ENCODE measurements at places on chromosomes 11 and 22.

DNA sequence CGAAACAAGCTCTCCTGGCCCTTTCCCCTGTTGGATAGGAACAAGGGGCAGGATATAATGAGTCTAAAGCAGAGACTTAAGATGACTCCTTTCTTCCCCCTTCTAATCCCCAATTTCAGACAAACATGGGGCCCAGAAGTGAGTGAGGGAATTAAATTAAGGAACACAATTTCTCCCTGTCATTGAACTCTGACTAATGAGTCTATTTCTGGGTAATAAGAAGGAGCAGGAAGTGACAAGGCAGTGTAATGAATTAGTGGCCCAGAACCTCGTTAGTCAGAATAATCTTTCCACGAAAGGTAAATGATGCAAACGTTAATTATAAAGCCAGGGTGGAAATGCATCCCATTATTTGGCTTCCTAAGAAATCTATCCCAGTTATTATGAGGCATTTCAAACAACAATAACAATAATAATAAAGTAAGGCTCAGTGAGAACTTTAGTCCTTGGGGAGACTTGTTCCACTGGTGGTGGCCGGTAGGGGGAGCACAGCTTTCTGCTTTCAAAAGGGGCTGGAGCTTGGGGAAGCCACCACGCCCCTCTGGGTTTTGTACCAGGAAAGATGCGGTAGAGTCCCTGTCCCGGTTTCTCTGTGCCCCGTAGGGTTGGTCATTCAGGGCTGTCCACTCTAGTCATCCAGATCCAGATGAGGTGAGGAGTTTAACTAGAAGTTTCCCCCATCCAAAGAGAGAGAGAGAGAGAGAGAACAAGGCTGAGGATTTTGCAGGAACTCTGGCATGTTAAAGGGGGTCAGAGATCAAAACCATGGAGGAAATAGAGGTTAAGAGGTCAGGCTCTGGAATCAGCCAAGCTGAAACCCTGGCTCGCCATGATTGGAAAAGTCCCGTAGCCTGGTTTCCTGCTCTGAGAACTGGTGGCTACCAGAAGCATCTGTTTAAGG, 298.3 kb downstream of the NTM start:
- peak; percentile 53 for DNase-seq

DNA sequence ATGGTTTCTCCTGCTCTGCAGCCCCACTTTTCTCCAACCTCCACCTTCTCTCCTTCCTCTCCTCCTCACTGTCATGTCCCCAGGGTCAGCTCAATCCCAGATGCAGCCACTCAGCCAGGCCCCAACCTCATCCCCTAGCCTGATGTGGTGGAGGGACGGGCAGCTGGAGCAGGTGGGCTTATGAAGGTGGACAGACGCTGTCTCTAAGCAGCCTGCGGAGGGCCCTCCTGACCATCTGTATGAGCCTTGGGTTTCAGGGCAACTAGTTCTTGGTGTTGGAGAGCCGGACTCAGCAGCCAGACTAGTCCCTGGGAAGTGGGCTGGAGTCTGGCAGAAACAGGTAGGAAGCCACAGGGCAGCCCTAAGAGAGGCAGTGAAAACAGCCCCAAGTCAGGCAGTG, 18.1 kb downstream of the CRYBB2 start:
- DNase-seq: no peak

DNA sequence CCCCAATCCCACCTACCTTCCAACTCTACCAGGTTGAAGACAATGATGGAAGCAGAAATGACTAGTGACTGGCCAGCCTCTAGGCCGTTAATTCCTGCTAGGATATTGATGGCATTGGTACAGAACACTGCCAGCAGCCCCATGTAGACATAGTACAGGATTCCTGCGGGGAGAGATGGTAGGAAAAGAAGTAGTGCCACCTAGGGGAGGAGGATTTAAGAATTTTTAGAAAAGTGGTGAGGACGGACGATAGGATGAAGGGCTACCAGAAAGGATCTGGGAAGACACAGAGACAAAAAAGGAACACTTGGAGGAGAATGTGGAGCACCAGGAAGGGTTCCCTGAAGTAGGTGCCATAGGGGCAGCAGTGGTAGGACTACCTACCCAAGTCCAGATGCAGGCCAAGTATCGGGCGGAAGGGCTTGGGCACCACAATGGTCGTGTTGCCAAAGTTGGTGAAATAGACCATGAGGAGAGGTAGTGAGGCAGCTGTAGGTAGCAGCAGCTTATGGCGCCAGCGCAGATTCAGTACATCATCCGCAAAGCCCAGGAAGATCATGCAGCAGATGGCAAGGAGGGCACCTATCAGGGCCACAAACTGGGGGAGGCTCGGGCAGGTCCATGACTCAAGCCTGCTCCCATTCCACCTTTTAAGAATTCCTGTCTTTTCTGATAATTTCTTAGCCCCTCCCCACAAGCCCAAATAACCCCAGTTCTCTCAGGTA, 1.2 kb downstream of the DPAGT1 start:
- DNase-seq: no peak

DNA sequence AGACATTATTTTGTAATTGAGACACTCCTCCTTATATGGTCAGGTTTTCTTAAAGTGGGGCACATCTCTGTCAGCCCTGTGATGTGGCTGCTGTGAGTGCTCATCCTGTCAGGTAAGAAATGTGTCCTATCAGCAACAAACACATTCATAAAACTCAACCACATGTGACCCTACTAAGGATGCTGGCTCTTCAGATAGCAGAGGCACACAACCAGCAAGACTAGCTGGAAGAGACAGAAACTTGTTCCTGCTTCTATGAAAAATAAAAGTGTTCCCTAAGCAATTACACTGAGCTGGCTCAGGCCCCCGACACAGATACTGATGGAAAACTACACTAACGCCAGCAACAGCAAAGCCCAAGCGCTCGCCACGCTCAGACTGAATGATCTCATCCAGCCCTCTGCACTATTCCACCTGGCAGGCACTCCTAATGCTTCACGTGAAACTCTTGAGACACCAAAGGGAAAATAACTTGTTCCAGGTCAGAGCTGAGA, 49.8 kb upstream of the CYP2D6 start:
- peak; percentile 21 for DNase-seq

- DNase-seq: no peak
Observed at GRCh38 chr22:24855794-24856193, 49.8 kb downstream of the SGSM1 start.

DNA sequence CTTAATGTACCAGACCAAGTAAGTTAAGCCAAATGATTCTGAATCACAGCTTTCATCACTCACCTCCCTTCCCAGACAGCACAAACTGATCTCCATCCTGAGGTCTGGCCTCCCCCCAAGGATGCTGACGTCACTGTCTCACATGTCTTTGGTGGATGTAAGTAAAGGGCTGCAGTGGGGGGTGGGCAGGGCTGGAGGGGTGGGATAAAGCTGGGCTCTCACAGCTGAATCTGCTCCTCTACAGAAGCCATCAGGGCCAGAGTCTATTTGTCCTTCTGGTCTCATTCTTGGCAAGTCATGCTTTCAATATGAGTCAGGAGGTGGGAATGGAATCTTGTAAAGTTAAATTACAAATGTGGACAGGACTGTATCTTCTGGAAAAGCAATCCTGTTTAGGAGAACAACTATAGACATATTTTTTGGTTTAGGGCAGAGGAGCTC, 32.7 kb downstream of the P4HA3 start:
- DNase-seq: no peak

GRCh38 chr11:2300936-2301630, 635 bp downstream of the C11orf21 start:
- peak; percentile 31 for DNase-seq

DNA sequence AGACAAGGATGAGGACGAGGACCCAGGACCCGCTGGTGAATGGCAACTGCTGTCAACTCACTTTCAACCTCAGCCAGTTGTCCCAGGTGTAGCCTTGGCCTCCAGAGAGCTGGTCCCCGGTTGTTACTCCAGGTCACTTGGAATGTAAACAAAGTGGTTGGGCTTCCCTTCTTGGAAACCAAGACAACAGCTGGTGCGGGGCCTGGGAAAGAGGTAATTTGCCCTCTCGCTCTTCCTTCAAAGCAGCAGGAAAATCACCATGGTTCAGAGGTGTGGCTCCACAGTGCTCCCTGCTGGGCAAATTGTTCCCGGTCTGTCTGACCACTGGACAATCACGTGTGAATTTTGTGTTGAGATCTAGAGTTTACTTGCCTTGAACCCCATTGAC, 15.0 kb downstream of the SLC1A2 start:
- DNase-seq: peak; percentile 55

GRCh38 chr22:36853407-36854099, 7.3 kb upstream of the NCF4 start:
- DNase-seq: peak; percentile 95

DNA sequence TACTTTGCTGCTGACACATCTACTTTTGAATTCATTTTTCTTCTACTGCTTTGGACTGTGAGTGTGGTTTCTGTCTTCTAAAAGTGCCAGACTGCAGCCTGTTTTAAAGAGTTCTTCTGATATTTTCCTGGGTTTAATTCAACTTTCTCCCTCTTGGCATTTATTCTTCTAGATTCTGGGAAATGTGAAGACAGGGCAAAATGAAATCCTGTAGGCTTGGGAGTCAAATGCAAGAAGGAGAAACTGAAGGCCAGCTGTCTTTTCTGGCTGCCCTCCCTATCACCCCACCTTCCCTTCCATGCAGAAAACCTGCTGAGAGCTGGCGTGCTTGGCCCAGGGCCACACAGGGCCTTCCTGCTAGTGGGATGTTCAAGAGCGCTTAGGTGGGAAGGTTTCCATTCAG, 7.6 kb downstream of the ZNF70 start:
- DNase-seq: no peak

- no peak for DNase-seq
Observed at GRCh38 chr22:19705181-19705934, 8.9 kb upstream of the SEPTIN5 start.

DNA sequence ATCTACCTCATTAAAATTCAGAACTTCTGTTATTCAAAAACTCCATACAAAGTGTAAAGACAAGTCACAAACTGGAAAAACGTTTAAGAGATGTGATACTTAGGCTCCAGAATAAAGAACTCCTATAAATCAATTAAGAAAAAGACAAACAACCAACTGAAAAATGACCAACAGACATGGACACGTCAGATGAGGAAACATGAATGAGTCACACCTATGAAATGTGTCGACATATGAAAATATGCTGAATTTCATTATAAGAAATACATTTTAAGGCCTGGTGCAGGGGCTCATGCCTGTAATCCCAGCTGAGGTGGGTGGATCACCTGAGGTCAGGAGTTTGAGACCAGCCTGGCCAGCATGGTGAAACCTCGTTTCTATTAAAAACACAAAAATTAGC, 78.7 kb downstream of the ENTHD1 start:
- no peak for DNase-seq

GRCh38 chr22:44667276-44667675, 34.7 kb upstream of the PRR5 start:
- DNase-seq: no peak

DNA sequence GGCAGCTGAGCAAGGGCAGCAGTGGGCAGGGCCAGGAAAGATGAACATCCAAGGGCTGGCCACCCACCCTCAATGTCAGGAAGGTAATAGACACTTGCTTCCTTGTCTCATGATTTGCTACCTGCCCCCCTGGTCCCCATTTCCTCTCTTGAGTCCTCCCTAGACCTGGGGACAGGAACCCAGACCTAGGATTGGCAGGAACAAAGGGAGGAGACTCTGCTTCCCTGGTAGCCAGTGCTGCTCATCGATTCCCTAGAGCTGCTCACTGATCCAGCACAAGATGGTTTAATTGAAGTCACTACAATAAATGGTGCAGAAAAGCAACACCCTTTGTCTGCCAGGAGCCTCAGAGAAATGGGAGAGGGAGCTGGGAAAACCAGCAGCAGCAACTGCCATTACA, 67.8 kb upstream of the CHST1 start:
- DNase-seq: no peak

- DNase-seq: no peak
Observed at GRCh38 chr11:10095412-10096208, 198.4 kb downstream of the SBF2 start.

GRCh38 chr11:108241330-108242037, 18.6 kb downstream of the ATM start:
- peak; percentile 46 for DNase-seq

DNA sequence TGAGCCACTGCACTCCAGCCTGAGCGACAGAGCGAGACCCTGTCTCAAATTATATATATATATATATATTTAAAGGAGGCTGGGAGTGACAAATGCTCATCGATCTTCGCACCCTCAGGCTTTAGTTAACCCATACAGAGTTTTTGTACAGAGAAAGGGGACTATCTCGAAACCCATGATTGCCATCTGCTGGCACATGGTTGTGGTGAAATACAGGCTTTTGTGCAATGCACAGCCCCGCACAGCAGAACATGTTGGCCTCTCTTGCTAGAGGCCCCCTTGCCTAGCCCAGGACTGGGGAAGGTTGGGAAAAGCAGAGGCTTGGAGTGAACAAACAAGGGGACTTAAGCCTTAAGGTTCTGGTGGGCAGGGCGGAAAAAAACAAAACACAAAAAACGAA, 3.6 kb downstream of the MYBPC3 start:
- DNase-seq: no peak

GRCh38 chr22:48807155-48807554, 1020.5 kb downstream of the BRD1 start:
- no peak for DNase-seq

DNA sequence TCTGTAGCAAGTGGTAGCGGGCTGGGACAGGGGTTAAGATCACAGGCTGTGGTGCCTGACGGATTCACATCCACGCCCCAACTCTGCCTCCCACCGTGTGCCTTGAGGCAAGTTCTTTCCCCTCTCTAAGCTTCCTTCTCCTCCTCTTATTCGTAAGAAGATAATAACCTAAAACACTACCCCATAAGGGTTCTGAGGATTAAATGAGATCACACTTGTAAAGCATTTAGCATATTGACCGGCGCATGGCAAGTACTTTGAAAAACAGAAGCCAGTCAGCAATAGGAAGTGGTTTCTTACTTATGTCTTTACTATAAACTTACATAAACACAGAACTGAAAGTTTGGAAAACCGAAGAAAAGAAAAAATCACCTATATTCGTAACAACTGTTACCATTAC, 15.5 kb upstream of the LMO2 start:
- no peak for DNase-seq

DNA sequence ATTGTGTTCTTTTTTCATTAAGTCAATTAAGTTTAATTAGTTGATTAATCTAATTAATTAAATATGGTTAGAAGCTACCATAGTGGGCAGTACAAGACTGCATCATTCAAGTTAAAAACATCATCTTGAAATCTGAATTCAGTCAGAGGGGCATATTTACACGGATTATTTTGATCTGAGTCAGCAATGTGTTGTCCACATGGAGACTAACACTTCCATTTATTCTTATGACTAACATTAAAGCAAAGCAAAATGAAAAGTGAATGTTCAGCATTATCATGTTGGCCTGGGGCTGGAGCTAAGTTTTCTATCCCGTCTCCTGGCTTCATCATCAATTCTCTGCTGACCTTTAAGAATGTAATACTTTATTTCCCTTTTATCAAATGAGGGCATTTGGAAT, 17.3 kb downstream of the FLI1 start:
- no peak for DNase-seq
